ENCODE measurements at places on chromosomes 16 and 17. TPM values are rescaled to one million over a fixed set of nuclear protein-coding genes. Genes with fewer than 3 reads are reported as not detected.

DNA sequence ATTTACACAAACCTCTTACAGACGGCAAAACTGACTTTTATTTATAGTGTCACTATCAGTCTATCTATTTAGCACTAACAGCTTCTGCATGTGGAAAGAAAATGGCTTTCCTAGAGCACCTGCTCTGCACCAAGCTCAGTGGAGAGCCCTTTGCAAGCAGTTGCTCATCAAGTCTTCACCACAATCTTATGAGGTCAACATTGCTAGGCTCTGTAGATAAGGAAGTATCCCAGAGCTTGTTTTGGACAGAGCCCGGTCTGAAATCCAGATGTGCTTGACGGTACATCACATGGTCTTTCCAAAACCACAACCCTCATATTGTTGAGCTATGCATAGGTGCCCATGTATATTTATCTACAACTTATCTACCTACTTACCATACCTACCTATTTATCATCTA is 572.7 kb upstream of the CDH5 start:
- no peaks in the 10 kb centered on the region for H3K27me3 ChIP-seq
- H3K4me3 ChIP-seq, result no peak overlapping the region
- no peaks in the 10 kb centered on the region for H3K4me1 ChIP-seq
- no peak for DNase-seq
- H3K27ac ChIP-seq, result no peak overlapping the region

DNA sequence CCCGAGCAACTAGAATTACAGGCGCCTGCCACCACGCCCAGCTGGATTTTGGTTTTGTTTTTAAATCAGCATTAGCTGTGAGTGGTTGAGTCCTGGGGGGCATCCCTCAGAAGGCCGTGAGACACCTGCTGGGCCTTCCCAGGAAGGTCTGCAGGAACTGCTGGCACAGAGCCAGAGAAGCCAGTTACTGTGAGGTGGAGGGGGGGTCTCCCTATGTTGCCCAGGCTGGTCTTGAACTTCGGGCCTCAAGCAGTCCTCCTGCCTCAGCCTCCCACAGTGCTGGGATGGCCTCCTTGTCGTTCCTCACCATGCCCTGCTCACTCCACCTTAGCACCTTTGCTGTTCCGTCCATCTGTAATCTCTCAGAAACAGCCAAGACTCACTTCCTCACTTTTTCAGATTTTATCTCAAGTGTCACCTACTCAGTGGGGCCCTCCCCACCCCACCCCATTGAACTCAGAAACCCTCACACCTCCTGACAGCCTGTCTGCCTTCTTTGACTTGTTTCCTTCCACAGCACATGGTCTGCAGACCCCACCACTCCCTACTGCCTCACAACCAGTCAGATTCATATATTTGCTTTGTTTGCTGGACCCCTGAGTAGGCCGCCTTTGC is 62.3 kb downstream of the WSB1 start:
- H3K4me1 ChIP-seq, result peaks cover 19% of the 10 kb centered on the region
- H3K27me3 ChIP-seq, result no peaks in the 10 kb centered on the region
- DNase-seq, result no peak
- H3K36me3 ChIP-seq, result no peaks in the 10 kb centered on the region
- H3K4me3 ChIP-seq, result no peak overlapping the region

DNA sequence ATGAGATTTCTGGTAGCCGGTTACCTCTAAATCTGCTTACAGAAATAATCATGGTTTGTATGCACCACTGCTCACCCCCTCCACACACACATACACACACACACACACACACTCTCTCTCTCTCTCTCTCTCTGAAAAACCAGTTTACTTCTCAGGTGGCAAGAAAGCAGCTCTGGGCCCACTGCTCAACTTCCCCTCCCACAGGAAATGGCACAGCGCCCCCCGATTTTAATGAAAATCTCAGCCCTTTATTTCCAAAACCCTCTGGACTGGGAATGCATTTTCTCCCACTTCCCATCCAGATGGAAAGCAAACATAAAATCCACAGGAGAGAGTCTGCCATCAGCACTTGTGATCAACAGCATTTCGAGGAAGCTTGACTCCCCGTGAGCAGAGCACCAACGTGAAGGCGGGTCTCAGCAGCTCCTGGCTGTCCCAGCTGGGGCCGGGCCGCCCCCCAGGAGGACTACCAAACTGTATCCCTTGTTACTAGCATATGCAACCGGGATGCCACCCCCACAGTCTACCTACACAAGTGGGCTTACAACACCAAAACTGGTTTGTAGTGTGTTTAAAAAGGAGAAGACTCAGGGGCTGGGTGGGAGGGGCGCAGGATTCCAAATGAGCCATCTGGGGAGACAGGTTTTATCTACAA is 121.1 kb downstream of the SLC39A11 start:
- DNase-seq, result no peak
- H3K36me3 ChIP-seq, result no peaks in the 10 kb centered on the region
- H3K27ac ChIP-seq, result no peak overlapping the region
- H3K27me3 ChIP-seq, result no peaks in the 10 kb centered on the region
- H3K4me1 ChIP-seq, result peaks cover 4% of the 10 kb centered on the region
- H3K4me3 ChIP-seq, result no peak overlapping the region

DNA sequence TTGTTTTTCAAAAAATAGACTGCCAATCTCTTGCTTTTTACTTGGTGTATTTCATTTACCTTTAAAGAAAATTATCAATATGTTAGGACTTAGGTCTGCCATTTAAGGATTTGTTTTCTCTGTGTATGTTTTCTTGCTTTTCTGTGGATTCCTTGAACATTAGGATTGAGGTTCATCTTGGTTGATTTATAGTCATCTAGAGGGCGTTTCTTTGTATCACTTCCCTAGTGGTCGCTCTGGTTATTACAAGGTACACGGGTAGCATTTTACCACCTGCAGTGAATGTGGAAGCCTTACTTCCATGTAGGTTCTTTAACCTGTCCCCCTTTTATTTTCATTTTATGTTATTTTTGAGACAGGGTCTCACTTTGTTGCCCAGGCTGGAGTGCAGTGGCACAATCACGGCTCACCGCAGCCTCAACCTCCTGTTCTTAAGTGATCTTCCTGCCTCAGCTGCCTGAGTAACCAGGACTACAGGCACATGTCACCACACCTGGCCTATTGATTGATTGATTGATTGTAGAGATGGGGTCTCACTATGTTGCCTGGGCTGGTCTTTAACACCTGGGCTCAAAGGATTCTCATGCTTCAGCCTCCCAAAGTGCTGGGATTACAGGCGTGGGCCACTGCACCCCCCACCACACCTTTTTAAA is 35.2 kb upstream of the CBX4 start:
- H3K4me1 ChIP-seq, result no peaks in the 10 kb centered on the region
- H3K27me3 ChIP-seq, result no peaks in the 10 kb centered on the region
- H3K4me3 ChIP-seq, result no peak overlapping the region
- H3K36me3 ChIP-seq, result no peaks in the 10 kb centered on the region

DNA sequence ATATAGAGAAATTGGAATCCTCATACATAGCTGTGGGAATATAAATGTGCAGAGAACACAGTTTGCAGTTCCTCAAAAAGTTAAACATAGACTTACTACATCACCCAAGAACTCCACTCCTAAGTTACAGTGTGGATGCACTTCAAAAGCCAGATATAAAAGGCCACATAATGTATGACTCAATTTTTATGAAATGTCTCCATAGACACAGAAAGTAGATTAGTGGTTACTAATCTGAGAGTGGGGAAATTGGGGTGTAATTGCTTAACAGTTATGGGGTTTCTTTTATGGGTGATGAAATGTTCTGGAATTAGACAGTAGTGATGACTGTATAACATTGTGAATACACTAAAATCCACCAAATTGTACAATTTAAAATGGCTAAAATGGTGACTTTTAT is 60.9 kb downstream of the CACNG1 start:
- peaks cover 13% of the 10 kb centered on the region for H3K4me1 ChIP-seq
- no peak for DNase-seq
- no peak overlapping the region for H3K27ac ChIP-seq
- no peaks in the 10 kb centered on the region for H3K27me3 ChIP-seq
- H3K36me3 ChIP-seq, result peaks cover 6% of the 10 kb centered on the region

DNA sequence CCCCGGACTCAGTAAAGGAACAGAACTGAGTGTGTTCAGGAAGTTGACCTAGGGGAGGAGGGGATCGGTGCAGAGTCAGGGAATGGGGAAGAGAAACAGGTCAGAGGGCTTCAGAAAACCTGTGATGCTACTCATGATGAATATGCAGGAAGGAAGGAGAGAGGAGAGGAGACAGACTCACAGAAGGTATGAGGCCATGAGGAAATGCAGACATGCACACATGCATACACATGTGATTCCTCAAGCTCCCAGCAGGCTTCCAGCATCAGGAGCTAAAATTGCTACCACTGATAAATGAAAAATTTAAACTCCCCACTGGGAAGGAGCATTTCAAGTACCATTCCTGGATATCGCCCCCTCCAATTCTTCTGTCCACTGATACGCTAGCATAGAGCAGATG is 262.6 kb downstream of the SLC39A11 start:
- H3K4me3 ChIP-seq, result no peak overlapping the region
- H3K27me3 ChIP-seq, result no peaks in the 10 kb centered on the region
- H3K36me3 ChIP-seq, result no peaks in the 10 kb centered on the region
- no peak overlapping the region for H3K27ac ChIP-seq

- no peak for DNase-seq
- H3K27me3 ChIP-seq, result no peaks in the 10 kb centered on the region
- H3K4me1 ChIP-seq, result peaks cover 29% of the 10 kb centered on the region
- H3K27ac ChIP-seq, result no peak overlapping the region
- no peaks in the 10 kb centered on the region for H3K36me3 ChIP-seq
- H3K4me3 ChIP-seq, result no peak overlapping the region
Measured at GRCh38 chr17:28381141-28381825, 9.8 kb downstream of the SARM1 start.

The SLC12A3 gene
- not detected for total RNA-seq

The OTOP2 gene
- total RNA-seq, result not detected
